Iris pigment epithelial cell (primary cell): ENCODE measurements at places on chromosomes 3 and 15.

- DNase-seq: peak; percentile 85
These were observed 43.6 kb upstream of the MGLL start for GRCh38 chr3:127865941-127866340.

DNA sequence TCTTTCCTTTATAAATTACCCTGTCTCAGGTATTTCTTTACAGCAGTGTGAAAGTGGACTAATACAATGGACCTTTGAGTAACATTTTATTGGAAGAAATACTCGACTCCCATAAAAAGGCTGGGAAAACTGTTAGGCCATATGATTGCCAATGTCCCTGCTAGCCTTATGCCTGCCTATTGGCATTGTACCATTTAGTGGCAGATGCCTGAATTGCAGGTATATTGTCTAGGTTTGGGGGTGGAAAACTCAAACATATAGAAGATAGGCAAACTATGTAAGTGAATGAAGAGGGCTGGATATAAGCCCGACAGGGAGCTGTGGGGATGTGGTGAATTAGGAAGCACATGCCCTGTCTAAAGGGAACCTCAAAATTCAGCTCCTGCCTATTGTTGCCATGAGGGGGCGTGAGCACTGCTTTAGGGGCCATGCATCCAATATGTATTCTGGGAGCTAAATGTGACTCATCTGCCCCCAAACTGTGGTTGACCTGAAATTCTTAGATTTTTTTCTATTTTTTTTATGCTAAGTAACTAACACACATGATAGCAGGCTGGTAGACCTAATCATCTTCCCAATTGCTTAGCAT lies 65.2 kb upstream of the TRA2B start:
- DNase-seq: peak; percentile 24

- peak; percentile 87 for DNase-seq
These were observed 214.4 kb downstream of the THSD4 start for GRCh38 chr15:71329497-71330260.

GRCh38 chr3:50154476-50154839 lies 666 bp upstream of the SEMA3F start:
- no peak for DNase-seq

- DNase-seq: no peak
These were observed 117.4 kb upstream of the TLE3 start for GRCh38 chr15:70214941-70215635.

DNA sequence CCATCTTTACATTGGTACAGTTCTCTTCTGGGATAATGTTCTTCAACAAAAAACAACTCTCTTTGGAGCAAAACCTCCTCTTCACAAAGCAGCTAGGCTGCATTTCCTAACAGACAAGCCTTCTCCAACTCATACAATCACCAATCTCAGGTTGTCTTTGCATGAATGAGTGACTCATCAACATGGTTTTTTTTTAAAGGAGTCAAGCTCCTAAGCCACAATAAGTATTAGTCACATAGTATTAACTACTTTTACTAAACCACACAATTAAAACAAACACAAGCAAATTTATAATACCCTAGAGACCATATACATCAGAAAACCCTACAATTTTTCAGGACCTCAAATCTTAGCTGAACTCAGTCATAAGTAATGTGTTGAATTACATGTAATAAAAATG lies 137.4 kb downstream of the TBC1D5 start:
- peak; percentile 88 for DNase-seq

DNA sequence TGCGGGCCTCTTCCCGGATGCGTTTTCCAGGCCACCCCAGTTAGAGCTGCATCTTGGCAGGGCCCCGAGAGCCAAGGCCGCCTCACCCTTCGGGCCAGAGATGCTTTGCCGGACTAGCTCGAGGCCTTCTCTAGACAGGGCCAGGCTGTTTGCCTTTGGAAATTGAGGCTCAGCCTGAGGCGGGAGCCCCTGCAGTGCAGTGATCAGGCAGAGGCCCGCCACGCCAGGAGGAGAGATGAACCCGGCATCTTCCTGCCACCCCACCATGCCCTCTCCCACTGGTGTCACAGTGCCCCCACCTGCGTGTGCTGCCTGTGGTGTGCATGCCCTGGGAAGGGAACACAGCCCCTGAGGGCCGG lies 8.9 kb upstream of the ROPN1B start:
- DNase-seq: no peak

DNA sequence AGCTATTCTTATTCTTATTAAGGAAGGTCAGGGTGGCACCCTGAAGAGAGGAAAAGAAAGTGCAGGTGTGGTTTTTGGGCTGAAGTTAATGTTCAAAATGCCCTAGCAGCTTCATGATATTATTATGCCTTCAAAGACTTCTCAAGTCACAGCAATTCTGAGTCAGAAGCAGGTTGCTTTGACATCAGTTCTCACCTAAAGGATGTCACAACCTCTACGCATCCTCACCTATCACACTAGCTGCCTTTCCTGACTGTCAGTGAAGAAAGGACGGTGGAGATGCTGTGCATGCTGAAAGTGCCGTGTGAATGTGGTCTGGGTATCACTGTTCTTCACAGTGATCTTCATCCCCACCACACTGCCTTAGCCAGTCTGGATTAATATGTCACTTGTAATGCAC lies 49.6 kb downstream of the NPTN start:
- no peak for DNase-seq

GRCh38 chr3:125280668-125281361 lies 68.3 kb upstream of the SLC12A8 start:
- DNase-seq: peak; percentile 54
